Activated effector memory CD4-positive, alpha-beta T cell treated with anti-CD3 and anti-CD28 coated beads, Interleukin-2, amount 50 U/mL, for 16 hours (primary cell): ENCODE measurements at places on chromosomes 5 and 9.

DNA sequence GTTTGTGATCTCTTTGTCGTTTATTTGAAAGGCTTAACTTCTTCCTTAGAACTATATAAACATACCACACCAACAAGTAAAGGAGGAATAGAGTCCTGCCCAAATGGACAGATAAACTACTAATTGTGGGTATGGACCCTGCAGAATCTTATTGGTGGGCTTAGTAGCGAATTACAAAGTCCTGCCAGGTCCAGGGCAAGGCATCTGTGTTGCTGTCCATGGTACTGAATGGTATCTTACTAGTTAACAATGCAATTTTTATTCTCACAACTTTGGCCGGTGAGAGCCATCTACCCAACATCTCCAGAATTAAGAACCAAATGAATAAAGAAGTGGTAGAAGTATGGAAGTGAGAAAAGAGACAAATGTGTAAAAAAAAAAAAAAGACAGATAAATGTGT is 1782.4 kb upstream of the WWC1 start:
- no peak for DNase-seq

GRCh38 chr9:115195912-115196311 is 78.0 kb upstream of the TNC start:
- no peak for DNase-seq

DNA sequence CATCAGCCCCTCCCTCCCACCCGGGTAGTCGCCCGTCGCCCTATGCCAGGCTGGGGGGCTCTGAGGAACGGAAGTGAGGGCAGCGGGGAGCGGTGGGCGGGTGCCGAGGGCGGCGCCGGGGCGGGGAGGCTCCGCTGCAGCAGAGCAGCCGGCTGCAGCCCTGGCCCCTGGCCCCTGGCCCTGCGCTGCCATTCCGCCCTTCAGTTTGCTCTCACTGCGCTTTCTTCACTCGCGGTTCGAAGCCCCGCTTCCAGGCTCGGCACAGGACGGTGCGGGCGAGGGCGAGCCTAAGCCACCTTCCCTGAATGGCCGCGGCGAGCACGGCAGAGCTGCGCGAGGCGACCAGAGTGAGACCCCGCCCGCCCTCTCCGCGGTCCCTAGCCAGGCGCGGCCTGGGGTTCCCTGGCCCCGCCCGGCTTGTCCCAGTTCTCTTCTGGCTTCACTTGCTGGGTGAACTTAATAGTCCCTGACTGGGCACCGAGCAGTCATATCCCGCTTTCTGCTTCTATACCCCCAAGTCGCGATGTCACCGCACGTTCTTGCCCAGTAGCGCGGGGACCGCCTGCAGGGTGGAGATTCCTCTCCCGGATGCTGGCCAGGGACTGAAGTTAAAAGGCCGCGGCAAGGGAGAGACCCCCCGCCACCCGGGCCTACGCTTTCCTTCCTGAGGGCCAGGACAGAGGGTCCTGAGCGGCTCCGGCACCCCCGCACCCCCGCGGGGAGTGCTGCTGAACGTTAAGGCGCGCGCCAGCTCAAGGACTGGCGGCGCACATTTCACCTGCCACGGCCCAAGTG is 623 bp upstream of the TRIM36 start:
- peak; percentile 63 for DNase-seq

- DNase-seq: no peak
Observed at GRCh38 chr9:6355728-6356127, 27.6 kb downstream of the TPD52L3 start.

GRCh38 chr9:4167728-4168127 is 132.1 kb downstream of the GLIS3 start:
- no peak for DNase-seq

- no peak for DNase-seq
Observed at GRCh38 chr9:33787839-33788238, 7.5 kb upstream of the PRSS3 start.

DNA sequence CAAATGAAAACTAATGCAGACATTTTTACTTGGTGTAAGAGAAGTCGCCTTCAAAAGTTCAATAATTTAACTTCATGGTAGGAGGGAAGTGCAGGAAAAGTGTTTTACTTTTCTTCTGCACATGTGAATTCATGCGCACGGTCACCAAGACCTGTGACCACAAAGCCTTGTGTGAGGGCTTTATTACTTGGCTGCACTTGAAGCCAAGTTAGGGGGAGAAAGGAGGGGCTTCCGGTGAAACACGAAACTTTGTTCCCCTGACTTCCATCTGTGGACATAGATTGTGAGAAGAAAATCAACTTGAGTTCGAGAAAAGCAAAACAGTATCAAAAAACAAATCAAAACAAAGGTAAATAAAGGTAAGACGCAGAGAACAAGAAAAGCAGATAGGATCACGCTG is 239.9 kb downstream of the ROR2 start:
- no peak for DNase-seq

GRCh38 chr5:100890461-100891008 is 12.5 kb downstream of the ST8SIA4 start:
- no peak for DNase-seq

GRCh38 chr5:150763023-150763769 is 4.4 kb upstream of the DCTN4 start:
- DNase-seq: no peak

GRCh38 chr5:151520294-151520693 is 70.8 kb downstream of the FAT2 start:
- DNase-seq: no peak

GRCh38 chr9:133166392-133166791 is 2.7 kb upstream of the GBGT1 start:
- peak; percentile 57 for DNase-seq

DNA sequence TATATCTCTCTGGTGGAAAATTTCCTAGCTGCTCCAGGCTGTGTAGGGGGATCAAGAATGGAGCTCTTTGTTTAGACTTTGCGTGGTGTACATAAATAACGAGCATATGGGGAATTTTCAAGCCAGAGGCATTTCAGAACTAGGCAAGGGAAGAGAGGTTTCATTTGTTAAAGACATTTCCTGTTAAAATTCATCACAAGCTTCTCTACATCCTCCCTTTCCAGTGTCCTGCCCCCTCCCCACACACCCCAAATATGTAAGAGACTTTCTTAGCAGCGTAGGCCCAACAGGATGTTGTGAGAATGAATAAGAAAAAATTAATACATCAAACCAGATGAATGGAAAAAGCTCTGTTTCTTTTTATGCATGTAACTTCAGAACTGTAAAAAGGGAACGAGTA is 150.3 kb downstream of the GPBP1 start:
- DNase-seq: no peak

GRCh38 chr9:69794356-69794755 is 26.3 kb upstream of the CFAP95 start:
- no peak for DNase-seq

DNA sequence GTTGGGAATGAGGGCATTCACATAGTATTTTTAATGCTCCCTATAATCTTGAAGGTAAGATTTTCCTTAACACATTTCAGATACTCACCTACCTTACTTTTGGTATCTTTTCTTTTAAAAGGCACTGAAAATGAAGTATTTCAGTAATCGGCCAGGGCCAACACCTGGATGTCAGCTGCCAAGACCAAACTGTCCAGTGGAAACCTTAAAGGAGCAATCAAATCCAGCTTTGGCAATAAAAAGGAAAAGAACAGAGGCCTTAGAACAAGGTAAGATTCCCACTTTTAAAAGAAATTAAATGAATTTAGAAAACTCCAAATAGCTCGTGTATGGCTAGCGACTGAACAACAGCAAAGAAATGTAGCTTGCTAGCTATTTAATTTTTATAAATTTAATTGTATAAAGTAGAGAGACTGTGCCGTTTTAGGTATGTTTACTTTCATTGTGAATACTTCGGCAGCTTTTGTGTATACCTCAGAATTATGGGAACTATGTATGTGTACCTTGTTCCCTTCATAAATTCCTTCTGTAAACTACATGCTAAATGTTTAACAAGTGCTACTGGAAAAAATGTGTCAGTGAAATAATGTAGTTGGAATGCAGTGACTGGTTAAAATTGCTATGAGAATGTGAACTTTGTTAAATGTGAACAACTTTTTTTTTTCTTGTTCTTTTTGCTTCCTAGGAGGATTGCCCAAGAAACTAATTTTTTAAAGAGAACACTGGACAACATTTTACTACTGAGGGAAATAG is 41.9 kb downstream of the CDK7 start:
- DNase-seq: no peak

DNA sequence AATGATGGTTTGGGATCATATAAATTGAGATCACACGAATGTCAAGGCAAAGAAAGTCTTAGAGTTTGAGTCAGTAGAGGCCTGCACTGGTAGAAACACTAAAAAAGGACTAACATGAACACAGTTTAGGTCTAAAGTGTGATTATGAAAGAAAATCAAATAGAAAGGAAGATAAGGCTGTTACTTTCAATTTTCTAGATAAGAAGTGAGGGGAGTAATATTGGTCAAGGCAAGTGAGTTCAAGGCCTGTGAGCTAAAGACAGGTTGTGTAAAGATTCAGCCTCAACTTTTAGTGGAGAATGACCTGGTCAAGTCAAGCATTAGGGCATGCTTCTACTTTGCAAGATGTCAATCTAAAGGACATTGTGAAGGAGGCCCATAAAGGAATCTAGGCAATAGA is 19.0 kb downstream of the VLDLR start:
- DNase-seq: no peak

DNA sequence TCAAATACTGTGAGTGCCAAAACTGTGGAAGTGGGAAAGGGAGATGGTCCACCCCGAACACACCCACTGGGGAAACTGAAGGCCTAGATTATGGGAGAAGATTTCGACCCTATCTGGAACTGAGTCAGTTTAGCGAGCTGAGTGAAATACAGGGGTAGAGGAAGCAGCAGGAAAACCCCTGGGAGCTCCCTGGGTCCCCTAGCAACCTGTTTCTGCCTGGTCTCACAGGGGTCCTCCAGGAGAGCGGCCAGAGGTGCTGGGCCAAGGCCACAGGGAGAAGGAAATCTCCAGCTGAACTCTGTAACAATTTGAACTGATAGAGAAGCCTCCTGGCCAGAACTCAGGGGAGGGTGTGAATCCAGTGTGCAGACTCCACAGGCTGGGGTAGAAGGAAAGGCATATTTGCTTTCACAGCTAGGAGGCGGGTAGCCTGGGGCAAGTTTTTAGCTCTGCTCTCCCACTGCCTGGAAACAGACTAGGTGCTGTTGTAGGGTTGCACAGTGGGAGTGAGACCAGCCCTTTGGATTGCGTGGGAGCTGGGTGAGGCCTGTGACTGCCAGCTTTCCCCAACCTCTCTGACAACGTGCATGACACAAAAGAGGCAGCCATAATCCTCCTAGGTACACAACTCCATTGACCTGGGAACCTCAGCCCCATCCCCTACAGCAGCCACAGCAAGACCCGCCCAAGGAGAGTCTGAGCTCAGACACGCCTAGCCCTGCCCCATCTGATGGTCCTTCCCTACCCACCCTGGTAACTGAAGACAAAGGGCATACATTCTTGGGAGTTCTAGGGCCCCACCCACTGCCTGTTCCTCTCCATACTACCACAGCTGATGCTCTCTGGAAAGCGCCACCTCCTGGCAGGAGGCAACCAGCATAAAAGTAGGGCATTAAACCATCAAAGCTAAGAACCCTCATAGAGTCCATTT is 78.8 kb upstream of the GPBP1 start:
- peak; percentile 63 for DNase-seq

DNA sequence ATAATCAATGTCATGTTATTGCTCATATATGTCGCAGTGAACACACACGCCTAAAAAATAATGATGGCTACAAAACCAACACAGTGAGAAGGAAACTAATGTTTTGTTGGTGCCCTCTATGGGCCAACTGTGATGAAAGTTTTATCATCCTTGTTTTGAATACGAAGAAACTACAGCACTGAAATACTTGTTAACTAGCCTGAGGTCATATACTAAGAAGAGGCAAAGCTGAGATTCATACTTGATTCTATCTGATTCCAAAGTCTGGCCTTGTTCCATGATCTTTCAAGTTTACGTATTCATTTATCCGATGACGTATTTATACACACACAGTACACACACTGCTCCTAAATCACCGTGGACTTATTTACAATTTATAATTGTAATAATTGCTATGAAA is 16.1 kb upstream of the DRD1 start:
- no peak for DNase-seq

DNA sequence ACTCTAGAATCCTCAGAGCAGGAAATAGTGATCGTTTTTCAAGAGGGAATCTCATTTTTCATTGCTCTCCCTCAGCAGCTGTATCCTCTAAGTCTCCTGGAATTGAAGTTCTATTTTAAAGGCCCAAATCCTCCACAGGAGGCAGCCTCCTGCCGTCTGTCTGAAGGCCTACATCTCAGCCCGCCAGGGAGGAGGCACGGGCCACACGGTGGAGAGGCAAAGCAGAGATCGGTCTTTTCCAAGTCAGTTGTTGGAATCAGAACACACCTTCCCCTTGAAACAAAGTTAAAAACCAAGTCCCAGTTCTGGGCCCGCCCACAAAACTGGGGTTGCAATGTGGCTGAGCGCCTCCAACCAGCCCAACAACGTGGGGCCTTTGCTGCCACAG is 68.7 kb downstream of the RAPGEF1 start:
- DNase-seq: no peak

- DNase-seq: no peak
Observed at GRCh38 chr9:21154018-21154608, 12.3 kb downstream of the IFNA21 start.

DNA sequence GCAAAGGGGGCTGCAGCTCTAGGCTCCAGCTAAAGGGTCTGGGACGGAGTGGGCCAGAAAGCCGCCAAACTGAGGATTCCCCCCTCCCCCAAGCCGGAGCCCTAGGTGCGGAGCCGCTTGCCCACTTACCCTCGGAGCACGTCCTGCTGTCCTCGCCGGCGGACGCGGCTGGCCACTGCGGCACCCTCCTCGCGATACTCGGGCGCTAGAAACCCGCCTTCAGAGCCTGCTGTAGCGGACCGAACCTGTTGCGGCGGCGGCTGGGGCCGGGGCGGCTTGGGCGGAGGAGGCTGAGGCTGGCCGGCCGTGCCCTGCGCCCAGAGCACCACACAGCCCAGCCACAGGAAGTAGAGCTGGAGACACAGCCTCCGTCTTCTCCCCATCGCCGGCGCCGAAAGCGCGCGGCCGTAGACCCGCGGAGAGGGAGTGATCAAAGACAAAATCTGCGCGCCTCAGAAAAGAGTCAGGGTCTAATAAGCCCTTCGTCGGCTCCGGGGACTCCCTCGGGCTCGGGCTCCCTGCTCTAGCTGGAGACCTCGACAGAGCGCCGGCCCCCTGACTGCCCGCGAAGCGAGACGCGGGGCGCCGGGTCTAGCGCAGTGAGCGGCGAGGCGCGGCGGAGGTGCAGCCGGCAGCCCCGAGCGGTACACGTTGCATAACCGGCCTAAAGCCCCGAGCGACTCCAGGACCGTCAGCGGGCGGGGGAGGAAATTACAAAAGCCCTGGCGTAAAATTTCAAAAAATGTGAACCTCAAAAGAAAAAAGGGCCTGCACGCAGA is 635 bp downstream of the FBN2 start:
- no peak for DNase-seq
